ENCODE measurements at places on chromosomes 5 and 9.

GRCh38 chr9:113479174-113479621 is 15.7 kb downstream of the RGS3 start:
- DNase-seq, result no peak

DNA sequence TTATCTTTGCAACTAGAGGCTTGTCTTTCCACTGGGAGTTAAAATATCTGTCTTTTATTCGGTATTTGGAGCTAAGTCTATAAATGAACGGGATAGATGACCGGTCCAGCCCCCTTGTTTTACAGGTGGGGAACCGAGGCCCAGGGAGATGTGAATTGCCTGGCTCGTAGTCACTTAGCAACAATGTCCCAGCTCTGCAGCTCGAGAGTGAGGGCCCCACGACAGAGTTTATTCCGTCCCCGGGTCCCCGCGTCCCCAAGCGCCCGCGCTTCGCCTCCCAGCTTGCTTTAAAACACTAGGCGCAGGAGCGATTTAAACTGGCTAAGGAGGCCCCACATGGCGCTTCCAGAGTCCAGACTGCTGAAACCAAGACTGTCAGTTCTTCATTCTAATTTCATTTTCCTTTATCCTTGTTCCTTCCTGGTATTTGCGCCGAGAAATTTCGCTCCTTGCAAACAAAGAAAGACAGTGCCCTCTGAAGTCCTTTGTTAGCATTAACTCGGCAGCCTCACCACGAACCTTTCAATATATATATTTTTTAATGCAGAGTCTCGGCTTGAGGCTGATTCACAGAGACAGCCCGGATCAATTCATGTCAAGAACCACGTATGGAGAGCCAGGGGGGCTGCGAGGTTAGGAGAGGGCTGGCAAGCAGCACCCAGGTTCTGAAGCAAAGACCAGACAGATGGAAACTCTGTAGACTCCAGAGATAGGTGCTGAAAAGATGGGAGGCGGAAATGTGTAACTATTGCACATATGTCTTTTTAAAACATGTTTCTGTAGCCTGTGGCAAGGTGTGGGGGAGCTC is 1.4 kb upstream of the ENC1 start:
- peak; percentile 70 for DNase-seq

GRCh38 chr9:97740848-97741821 is 44.0 kb upstream of the XPA start:
- DNase-seq, result peak; percentile 11

DNA sequence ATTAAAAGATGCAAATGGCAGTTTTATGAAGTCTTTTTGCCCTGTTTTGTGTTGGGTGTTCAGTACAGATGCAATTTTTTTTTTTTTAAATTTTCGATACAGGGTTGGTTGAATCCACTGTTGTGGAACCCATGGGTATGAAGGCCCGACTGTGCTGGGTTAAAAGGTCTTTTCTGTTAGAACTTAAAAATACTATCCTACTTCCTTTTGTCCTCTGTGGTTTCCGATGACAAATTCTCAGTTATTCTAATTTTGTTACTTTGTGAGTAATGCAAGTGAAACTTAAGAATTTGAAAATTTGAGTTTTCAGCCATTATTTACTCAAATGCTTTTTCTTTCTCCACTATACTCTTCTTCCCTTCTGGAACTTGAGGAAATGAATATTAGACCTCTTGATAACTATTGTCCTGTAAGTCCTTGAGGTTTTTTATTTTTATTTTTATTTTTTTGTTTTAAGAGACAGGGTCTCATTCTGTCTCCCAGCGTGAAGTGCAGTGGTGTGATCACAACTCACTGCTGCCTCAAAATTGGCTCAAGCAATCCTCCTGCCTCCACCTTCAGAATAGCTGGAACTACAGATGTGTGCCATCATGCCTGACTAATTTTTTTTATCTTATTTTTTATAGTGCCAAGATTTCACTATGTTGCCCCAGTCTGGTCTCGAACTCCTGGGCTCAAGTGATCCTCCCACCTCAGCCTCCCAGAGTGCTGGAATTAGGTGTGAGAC is 67.5 kb downstream of the ZCCHC7 start:
- no peak for DNase-seq

- DNase-seq, result no peak
Observed at GRCh38 chr9:98943682-98944056, at the start of gene COL15A1. TSS of gene COL15A1 (plus strand) at chr9:98943907. CDS start at chr9:98944062, 155 bp downstream.

DNA sequence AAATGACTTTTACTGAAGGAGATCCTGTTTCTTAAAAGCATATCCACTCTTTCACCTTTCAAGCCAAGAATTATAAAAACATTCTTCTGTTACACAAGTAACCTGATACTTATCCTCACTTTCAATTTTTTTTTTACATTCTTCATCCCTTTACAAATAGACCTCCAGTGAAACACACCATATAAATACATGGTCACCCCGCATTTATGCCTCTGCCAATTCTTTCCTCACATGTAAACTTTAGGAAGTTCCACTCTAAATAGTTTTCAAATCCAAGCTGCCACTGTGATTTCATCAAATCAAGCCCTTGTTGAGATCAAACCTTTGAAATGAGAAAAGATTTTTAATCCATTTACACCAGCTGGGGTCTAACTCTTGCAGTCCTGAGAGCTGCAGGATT is 40.0 kb downstream of the GAS1 start:
- no peak for DNase-seq

GRCh38 chr5:57508211-57508610 is 25.6 kb upstream of the ACTBL2 start:
- no peak for DNase-seq

DNA sequence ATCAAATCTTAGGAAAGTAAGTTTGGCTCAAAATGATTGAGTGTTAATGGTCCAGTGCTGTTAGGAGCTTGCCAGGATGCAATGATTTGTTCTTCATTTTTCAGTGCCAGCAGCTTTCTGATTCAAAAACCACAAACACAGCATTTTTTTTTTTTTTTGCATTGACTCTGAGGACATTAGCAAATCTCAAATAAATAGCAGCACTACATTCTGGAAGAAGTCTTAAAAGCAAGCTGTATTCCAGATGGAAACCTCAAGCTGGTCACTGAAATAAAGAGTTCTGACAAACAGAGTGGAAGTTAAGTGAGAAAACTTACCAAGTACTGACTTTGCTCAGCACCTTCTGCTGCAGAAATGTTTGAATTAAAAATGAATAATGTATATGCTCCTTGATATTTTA is 1653.1 kb upstream of the CDH9 start:
- no peak for DNase-seq

DNA sequence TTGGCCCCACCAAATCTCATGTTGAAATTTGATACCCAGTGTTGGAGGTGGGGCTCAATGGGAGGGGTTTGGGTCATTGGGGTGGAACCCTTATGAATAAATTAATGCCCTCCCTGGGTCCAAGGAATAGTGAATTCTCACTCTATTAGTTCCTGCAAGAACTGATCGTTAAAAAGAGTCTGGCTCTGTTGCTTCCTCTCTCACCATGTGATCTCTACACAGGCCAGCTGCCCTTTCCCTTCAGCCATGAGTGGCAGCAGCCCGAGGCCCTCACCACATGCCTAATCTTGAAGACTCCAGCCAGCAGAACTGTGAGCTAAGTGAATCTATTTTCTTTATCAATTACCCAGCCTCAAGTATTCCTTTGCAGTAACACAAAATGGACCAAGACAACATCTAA is 106.0 kb downstream of the CAAP1 start:
- no peak for DNase-seq

- DNase-seq, result no peak
Observed at GRCh38 chr9:112757282-112757883, 6.8 kb downstream of the SNX30 start.

DNA sequence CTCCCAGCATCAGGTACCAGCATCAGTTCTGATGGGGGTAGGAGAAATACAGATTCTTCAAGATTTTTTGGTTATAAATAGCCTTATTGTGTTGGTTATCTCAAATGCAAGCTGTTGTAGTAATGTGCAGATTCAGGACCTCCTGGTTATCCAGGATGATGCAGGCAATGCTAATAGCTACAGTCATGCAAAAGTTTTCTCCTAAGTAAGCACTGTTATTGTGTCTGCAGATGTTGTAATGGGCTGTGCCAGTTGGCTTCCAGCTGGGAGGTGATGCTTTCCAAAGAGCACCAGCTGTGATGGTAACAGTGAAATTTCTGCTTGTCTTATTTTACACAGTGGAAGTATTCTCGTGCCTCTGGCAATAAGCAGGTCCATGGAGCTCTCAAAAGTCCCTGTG is 719.2 kb upstream of the CTNND2 start:
- DNase-seq, result no peak

DNA sequence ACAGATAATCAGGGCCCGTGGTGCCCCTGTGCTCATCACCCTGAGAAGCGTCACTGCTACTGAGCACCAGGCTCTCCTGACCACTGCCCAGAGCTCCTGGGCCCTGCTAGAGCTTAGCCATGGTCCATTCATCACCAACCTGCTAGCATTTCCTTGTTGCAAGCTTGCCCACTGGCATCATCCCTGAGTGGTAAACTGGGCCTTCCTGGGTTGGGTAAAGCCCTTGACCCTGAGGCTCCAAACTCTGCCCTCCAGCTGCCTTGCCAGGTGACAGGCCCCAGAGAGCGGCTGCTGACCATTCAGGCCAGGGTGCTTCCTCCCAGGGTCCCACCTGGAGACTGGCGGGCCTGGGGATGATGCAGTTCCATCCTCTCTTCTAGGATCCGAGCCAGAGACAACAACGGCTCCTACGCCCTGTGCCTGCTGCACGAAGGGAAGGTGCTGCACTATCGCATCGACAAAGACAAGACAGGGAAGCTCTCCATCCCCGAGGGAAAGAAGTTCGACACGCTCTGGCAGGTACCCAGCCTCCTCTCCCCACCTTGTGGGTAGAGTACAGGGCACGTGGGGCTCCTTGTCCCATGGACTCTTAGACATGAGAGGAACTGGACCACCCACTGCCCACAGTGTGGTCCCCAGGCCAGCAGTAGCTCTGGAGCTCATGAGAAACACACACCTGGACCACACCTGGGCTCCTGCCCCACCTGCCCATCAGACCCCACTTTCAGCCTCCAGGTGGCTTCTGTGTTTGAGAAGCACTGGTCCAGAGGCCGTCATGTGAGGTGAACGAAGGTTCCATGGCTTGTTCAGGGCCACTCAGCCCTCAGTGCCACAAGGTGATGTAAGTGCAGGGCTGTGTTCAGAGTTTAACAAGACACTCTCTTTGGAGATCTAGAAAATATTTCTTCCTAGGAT is 60.5 kb downstream of the SYK start:
- no peak for DNase-seq

- no peak for DNase-seq
Observed at GRCh38 chr5:129125819-129126218, 31.3 kb downstream of the ISOC1 start.

DNA sequence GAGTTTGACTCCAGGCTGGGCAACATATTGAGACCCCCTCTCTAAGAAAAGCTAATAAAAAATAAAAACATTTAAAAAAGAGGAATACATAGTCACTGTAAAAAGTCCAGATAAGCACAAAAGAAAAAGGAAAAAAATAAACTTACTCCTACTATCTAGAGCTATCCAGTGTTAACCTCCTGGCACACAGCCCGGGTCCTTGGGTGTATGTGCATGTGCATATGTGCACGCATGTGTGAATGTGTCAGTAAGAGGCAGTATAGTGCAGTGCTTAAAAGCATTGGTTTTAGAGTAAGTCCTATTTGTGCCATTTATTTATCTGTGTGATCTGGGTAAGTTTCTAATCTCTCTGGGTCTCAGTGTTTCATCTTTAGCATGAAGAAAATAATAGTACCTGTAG is 26.7 kb downstream of the FAM219A start:
- DNase-seq, result no peak

GRCh38 chr9:76725885-76726284 is 38.4 kb upstream of the PCA3 start:
- DNase-seq, result no peak

- no peak for DNase-seq
Observed at GRCh38 chr9:31601666-31602065, 782.8 kb upstream of the ACO1 start.

DNA sequence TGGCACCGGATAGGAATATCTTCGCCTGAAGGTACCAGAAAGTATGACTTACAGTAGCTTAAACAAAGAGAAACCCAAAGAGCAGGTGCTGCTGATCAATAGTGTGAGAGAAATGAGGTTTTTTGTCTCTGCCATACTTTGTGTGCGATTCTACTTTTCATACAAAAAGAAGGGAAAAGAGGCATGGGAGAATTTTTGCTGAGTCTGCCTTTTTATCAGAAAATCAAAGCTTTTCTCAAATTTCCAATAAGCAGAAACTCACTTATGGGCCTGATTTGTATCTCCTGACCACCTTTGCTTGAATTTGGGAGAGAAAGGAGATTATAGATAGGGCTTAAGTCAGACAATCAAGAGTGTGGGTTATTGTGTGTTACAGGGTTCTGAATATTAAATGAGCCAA is 65.5 kb upstream of the TAF11L2 start:
- no peak for DNase-seq

- DNase-seq, result no peak
Observed at GRCh38 chr9:138009803-138010690, 132.5 kb downstream of the CACNA1B start.

- peak; percentile 77 for DNase-seq
Observed at GRCh38 chr5:79133657-79134451, 22.2 kb downstream of the BHMT start.

DNA sequence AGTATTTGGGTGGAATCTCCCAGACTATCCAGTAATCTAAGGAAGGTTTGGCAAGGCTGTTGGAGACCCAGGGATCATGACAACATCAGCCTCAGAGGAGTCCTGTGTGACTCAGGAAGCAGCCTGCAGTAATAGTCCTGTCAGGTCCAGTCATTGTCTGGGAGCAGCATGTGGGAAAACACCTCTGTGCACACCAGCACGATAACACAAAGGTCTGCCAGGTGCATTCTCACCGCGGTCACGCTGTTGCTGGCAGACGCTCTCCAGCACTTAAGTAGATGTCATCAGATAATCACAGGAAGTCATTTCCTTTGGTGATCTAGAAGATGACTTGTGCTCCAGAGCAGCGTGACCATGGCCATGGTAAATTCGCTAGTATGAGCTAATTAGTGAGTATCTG is 99.2 kb upstream of the IQGAP2 start:
- DNase-seq, result no peak

- DNase-seq, result no peak
Observed at GRCh38 chr5:94442991-94443390, 175.4 kb downstream of the KIAA0825 start.

GRCh38 chr9:128550226-128550625 is 2.2 kb upstream of the SPTAN1 start:
- DNase-seq, result no peak

DNA sequence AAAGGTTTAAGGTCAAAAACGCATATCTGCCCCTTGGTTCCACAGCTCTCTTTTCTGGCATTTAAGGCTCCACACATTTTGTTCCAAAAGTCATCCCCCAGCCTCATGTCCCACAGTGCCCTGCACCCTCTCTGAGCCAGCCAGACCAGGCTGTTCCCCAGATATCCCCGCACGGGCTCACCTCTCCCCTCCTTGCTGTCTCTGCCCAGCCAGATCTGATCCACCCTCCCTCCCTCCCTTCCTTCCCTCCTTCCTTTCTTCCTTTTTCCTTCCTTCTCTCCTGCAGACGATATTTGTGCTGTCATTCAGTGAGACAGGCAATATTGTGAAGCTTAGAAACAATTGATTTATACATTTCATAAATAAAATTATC is 37.0 kb downstream of the DUSP1 start:
- no peak for DNase-seq

DNA sequence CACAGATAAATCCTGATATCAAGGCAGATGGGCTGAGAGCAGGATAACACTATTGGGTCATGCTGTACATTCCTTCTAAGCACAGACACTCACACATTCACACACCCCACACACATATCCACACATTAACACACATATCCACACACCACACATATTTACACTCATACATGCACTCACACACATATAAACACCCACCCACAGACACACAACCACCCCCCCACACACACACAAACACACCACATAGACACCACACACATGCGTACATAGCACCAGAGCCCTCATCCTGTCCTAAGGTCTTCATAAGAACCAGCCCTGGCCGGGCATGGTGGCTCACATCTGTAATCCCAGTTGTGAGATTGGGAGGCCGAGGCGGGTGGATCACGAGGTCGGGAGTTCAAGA is 322.3 kb upstream of the ADCY2 start:
- DNase-seq, result no peak
